ENCODE measurements at places on chromosomes 5 and 9.

DNA sequence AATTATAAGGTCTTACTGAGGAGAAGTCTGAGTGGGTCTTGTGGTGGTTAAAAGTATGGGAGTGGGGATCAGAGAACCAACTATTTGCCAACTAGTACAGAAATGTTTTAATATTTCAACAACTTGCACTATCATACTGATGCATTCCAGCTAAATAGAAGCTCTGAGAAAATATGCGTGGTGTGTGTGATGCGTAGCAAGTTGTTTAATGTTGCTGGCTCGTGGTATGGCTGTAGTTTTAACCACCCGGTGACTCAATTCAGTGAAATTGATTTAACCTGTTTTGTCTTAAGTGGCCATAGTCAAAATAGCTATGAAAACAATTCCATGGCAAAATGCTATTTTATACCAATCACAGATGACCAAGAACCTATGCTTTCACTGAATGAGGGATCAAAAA, 176.5 kb upstream of the SLC24A2 start:
- no peak for DNase-seq

- no peak for DNase-seq
These were observed 333.2 kb upstream of the RFX3 start for GRCh38 chr9:3858961-3859360.

DNA sequence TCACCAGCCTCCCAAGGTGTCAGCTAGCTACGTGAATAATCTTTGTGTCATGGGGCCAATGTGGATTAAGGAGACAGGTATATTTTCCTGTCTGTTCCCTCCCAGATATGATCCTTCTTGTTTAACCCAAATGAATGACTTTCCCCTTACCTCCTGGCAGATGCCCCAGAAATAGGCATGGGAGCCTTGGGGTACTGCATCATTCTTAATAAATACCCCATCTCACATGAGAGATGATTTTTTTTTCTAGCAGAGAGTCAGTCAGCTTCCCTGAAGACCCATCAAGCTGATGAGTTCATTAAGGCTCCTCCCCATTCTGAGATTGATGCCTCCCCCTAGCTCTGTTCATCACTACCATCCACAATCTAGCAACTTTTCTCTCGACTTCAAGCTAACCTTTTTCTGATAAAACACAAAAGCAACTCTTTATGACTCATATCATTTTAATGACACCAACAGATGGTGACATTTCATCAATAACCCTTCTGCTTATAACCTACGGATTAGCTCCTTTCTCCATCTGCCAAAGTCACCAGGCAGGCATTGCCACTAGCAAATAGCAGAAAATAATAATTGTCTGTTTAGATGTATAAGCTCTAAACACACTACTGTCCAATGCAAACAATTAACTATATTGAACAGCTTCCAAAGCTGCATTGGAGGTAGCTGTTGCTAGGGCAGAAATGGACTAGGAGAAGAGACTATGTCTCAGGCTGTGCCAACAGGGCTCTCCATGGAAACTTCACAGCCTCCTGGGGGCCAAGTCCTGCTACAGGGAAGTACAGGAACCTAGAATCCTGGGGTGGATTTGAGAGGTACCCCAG, 143.7 kb downstream of the ACER2 start:
- DNase-seq = no peak

- no peak for DNase-seq
These were observed 6.9 kb upstream of the SPATA31C1 start for GRCh38 chr9:87910821-87911220.

DNA sequence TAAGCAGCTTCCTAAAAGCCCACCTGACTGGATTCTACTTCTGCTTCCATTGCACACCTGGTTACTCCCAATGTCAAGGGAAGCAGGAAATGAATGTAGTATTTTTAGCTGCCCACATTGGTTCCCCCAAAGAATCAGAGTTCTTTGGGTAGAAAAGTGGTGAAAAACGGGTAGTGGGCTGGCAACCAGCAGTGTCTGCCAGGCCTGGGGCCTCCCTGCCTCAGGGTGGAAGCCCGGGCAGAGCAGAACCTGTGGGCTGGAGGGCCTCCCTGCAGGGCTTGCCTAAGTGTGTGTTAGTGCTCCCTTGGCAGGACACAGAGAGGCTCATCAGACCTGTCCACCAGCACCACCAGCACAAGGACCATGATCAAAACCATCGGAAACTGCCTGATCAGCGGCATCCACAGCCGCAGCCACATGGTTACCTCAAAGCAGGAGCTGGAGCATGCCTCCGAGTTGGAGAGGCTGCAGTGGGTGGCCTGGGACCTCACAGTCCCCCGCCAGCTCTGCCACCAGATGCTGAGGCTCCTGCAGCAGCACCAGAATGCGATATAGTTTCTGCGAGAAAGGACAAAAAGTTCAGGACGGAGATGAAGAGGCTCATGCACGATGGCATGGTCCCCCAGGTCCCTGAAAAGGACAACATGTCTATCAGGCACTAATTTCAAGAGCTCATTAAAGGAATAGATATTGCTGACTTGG, 72.2 kb downstream of the PTPDC1 start:
- DNase-seq = no peak

DNA sequence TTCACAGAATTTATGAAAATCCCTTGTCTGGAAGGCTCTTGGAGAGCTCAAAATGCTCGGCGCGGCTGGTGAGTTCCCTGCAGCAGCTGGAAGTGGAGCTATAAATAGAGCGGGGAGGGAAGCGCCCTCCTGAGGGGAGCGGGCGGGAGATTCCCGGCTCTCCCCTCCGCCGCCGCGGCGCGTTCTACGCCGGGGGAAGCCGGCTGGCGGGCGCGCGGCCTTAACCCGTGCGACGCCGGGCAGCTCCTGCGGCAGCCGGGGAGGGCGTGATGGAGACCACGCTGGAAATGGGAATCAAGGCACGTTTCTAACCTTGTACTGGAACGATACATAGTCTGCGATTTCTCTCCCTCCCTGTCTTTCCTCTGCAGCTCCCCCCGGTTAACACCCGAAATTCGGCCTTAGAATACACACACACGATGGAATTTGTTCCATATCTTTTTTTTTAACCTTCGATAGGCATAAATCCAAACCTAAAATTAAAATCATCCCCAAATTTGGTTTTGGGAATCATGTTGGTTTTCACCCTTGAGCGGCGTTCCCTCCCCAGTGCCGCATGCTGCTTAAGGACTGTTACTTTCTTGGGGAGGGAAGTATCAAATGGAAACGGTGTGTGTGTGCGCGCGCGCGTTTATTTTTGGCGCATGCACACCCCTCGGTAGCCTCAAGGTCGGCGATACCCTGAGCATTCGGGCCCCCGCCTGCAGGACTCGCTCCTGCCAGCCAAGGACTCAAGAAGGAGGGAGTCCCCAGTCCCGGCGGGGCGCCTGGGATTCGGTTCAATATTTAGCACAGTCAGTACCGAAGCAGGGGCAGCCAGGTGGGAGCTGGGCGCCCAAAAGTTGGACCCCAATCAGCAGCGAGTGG, 306.3 kb upstream of the KCNN2 start:
- no peak for DNase-seq

DNA sequence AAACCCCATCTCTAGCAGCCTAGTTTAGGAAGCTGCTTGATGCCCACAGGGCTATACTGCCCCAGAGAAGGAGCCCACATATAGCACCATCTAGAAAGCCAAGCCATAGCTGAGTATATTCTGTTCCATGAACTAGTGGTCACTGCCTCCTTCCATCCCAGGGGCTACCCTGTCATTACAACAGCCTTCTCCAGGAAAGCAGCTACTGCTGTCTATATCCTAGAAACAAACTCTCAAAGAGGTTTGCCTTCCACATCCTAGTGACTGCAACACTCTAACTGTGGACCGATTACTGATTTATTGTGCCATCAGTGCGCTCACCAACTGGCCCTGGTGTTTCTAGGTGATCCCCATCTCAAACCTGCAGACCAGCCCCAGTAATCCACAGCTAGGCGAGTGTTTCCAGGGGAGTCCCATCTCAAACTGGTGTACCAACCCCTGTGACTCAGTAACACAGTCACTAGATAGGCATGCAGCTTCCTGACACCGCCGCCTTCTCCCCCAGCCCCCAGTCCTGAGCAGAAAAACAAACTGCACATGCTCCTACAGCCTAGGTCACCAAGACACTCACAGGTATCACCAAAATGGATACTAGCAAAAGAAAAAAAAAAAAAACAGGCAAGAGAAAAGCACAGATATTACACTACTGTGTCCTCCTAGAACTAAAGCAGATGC, 14.8 kb downstream of the SPTLC1 start:
- no peak for DNase-seq

DNA sequence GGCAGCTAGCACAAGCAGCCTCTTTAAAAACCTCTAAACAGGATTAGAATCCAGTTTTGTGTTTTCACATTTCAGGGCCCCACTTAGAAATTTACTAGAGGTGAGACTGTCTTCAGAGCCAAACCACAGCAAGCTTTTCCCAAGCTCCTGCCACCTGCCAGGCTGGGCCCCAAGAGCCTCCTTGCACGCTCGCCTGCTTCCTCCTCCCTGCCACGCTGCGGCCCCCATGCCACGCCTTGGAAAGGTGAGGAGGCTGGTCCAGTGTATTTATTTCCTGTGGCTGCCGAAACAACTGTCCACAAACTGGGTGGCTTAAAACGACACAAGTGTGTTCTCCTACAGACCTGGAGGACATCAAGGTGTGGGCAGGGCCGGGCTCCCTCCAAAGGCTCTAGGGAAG, 43.4 kb downstream of the NKX2-5 start:
- DNase-seq = no peak

- DNase-seq = no peak
These were observed 198.4 kb upstream of the NR3C1 start for GRCh38 chr5:143601917-143602333.

- DNase-seq = no peak
These were observed 187.9 kb upstream of the ELL2 start for GRCh38 chr5:96149546-96149945.

DNA sequence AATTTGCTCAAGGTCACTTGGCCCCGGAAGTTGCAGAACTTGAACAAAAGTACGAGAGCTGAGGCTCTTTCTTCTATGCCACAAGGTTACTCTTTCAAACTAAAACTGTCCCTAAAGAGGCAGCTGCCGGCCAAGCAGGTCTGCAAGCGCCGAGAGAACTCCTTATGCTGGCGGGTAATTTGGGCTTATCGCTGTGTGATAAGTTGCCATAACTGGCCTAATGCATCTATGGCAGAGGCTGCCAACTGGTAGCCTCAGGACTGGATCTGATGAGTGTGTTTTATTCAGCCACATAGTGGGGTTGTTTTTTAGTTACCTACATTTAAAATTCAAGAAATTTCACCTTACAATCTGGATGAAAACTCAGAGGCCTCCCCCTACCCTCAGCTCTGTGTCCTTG, 68.1 kb upstream of the SPOCK1 start:
- no peak for DNase-seq

DNA sequence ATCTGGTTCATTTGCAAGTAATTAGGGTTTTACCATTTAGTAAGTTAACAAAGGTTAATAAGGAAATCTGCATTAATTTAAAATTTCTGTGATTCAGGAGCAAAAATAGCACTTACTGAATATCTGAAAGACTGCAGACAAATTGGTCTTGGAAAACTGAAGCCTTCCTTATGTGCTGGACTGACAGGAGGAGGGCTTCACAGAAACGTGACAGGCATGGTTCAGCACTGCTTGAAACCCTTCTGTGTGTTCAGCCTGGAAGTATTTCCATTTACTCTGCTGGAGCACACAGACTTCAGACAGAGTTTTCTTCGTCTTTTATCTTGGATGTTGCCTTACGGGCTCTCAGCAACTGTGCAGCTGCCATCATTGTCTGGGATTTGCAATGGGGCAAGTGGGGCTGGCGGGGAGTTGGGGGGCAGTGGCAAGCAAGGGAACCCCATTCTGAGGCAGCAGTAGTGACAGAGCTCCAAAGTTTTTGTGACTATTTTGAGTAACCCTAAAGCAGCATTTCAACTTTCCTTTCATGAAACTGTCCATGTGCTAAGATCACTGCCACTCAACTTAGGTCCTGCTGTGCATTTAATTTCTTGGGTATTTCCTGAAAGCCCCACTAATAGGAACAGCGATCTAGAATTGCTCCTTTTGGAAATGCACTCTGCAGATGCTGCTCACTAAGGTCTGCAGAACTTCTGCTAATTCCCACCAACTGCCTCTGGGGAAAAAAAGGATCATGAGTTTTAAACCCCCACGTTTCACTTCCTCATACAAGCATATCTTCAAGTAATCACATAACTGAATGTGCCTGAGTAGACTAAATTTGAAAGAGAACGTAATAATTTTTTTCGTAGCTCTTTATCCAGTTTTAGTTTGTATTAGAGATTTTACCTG, 56.6 kb downstream of the KCNN2 start:
- no peak for DNase-seq

GRCh38 chr5:71719063-71719964, at the start of gene CARTPT:
CARTPT (plus strand) TSS chr5:71719275; CDS start chr5:71719294, 19 bp downstream.
- no peak for DNase-seq

DNA sequence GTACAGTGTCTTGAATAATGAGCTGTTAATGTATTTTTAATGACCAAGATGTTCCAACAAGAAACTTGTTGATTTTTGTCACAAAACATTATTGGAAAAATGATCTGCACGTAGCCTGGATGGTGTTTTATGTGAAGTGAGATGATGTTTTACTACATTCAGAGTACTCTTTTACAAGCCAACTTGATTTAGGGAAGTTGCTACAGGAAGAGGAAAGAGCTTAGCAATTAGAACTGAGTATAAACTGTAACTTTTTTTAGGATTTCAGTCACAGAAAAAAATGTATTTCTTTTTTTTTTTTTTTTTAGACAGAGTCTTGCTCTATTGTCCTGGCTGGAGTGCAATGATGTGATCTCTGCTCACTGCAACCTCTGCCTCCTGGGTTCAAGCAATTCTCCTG, 113.6 kb upstream of the ADRA1B start:
- no peak for DNase-seq

DNA sequence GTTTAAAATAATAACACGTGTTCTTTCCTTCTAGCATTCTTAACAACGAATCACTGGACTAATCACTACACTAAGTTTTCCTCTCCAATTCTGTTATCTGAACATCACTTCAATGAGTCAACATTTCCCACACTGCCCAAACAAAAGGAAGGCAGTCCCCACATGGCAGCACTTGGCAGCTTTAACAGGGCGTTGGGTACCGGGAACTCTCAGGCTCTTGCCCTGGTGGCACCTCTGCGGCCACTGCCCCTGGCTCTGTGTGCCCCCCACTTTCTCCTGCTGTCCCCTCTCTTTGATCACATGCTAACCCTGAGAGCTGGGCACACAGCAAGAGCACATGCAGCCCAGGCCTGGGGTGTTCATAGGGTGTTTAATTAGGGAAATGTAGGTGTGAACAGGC, 15.7 kb downstream of the SLC6A3 start:
- DNase-seq = no peak

GRCh38 chr9:3433754-3434153, 92.0 kb downstream of the RFX3 start:
- no peak for DNase-seq

Measured in activated CD8-positive, alpha-beta memory T cell treated with anti-CD3 and anti-CD28 coated beads for 1 hour (primary cell).